ENCODE measurements at places on chromosomes 13 and 19.
A peak's percentile ranks its signal among the peaks of the same experiment; 100 is the strongest.

DNA sequence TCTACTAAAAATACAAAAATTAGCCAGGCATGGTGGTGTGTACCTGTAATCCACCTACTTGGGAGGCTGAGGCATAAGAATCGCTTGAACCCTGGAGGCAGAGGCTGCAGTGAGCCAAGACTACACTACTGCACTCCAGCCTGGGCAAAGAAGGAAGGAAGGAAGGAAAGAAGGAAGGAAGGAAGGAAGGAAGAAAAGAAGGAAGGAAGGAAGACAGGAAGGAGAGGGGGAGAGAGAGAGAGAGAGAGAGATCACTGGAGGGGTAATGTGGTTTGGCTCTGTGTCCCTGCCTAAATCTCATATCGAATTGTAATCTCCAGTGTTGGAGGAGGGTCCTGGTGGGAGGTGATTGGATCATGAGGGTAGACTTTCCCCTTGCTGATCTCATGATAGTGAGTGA is 165.5 kb downstream of the KCTD15 start:
- no peak for DNase-seq

- DNase-seq, result peak; percentile 51
These were observed 35.9 kb downstream of the OXGR1 start for GRCh38 chr13:96958286-96958891.

DNA sequence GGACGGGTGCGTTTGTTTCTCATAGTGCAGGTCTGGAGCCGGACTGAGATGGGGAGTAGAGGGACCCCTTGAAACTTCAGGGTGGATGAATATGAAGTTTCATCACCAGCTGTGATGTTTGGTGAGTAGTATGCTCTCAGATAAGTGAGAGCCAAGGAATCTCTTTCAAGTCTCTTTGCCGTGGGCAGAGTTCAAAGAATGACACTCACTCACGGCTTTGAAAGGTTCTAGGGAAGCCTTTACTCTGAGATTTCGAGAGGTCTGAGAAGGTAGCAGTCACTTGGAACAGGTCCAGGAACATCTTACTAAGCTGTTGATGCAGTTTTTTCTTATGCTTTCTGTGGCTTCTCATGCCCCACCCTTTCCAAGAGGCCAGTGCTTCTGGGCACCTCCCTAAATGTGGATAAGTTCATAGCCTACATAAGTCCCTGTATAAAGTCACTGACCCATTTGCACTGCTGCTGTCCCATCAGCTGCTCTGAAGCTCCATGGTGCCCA is at the start of gene IGFL2:
IGFL2 (plus strand) TSS at position 448 of the 498 bp plus-strand sequence; CDS start at position 489, 41 bp downstream.
- DNase-seq, result no peak

DNA sequence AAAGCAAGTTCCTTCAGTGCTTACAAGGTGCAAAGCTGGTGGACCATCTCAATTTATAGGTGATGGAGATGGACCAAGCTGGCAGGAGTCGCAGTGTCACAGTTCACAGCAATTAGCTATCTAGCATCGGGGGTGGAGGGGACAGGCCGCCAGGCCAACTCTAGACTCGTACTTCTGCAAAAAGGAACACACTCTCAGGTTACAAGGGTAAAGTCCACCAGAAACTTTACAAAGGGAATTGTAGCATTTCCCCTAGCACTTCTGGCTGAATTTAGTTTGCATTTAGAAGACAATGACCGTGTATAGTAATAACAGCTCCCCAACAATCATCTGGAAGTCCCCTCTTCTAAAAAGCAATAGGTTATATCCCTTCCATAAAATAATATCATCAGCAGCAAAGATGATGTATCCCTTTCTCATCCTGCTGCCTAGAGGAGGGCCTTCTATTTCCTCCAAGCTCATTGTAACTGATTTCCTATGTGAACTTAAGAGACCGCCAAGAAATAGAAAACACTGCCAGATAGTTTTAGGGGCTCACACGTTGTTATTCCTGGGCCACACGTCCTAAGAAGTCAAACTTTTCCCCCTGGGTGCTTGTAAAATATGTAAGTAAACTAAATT is 8.5 kb upstream of the DOCK9 start:
- DNase-seq, result no peak

DNA sequence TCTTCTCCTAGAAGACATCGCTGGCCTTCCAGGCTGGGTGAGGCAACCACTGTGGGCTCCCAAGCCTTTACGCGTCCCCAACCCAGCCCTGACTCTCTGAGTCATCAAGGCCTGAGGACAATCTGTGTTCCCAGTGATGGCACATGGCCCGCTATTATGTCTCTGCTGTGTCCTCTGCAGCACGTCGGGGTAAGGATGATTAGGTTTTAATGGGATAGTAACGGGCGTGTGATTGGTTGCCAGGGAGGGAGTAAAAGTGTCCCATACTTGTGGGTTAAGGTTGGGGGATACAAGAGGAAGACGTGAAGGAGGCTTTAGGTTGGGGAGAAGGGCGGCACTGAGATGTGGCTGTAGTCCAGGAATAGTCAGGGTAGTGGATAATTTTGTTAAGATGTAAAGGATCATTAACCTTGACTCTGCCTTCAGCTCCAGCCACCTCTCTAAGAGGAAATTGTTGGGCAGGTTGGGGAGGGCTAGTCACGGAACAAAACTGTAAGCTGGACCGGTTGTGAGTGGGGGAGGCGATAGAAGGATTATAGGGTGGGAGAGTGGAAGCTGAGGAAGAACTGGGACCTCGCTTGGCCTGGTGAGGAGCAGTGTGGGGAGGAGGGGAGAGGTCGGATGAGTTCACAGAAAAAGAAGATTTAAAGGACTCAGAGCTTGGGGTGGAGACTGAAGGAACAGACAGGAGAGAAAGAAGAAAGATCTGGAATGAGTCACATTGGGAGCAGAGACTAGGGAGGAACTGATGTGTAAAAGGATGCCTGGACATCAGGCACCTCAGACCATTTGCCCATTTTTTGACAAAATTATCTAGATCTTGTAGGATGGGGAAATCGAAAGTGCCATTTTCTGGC is 27.9 kb upstream of the IGFL1 start:
- no peak for DNase-seq

- DNase-seq, result no peak
These were observed 11.1 kb downstream of the IRF3 start for GRCh38 chr19:49654581-49654980.

- DNase-seq, result peak; percentile 24
These were observed 1505.1 kb upstream of the SLC10A2 start for GRCh38 chr13:104571161-104571892.

- no peak for DNase-seq
These were observed 656 bp upstream of the ZNF324 start for GRCh38 chr19:58466089-58466759.

GRCh38 chr19:18500376-18500775 is 21.5 kb downstream of the ELL start:
- no peak for DNase-seq

DNA sequence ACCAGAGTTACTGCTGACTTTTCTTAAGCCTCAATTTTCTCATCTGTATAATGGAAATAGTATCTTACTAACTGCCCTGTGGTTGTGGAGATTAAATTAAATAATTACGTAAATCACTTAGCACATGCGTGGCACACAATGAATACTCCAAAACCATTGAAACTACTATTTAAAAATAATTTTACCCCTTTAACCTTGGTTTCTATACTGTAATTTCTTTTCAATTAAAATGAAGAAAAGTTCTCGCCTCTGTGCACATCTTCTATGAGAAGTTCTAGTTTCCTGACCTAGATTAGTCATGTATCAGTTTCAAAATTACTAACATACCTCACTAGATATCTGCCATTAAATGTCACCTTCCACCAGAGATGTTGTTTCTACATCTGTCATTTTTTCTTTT is 5.7 kb downstream of the SLITRK1 start:
- no peak for DNase-seq

DNA sequence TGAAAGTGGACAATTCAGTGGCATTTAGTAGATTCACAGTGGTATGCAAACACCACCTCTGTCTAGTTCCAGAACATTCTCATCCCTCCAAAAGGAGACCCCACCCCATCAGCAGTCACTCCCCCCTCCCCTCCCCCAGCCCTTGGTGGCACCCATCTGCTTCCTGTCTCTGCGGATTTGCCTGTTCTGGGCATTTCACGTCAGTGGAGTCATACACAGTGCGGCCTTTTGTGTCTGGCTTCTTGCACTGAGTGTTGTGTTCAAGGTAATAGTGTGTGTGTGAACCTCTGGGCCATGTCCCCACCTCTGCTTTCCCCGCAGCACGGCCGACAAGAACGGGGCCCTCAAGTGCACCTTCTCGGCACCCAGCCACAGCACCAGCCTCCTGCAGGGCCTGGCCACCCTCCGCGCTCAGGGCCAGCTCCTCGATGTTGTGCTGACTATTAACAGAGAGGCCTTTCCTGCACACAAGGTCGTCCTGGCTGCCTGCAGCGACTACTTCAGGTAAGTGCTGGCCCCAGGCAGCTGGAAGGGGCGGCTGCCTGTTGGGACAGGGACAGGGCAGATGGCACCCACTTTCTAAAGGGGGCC is 19.4 kb upstream of the CRTC1 start:
- no peak for DNase-seq

DNA sequence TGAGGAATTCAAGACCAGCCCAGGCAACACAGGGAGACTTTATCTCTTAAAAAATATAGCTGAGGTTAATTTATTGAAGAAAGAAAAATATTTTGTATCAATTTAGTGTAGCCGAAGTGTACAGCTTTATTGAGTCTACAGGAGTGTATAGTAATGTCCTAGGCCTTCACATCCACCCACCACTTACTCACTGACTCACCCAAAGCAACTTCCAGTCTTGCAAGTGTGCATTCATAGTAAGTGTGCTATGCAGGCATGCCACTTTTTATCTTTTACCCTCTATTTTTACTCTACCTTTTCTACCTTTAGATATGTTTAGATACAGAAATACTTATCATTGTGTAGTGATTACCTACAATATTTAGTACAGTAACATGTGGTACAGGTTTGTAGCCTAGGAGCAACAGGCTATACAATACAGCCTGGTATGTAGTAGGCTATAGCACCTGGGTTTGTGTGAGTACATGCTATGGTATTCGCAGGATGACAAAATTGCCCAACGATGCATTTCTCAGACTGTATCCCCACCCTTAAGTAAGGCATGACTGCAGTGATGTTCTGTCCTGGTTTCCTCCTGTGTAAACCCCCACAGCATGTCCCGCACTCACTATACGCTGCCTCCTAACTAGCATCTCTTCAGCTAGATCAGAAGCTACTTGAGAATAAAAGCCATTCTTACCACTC is 15.3 kb upstream of the ATP12A start:
- no peak for DNase-seq
